ENCODE measurements at places on chromosomes 1 and 21.

DNA sequence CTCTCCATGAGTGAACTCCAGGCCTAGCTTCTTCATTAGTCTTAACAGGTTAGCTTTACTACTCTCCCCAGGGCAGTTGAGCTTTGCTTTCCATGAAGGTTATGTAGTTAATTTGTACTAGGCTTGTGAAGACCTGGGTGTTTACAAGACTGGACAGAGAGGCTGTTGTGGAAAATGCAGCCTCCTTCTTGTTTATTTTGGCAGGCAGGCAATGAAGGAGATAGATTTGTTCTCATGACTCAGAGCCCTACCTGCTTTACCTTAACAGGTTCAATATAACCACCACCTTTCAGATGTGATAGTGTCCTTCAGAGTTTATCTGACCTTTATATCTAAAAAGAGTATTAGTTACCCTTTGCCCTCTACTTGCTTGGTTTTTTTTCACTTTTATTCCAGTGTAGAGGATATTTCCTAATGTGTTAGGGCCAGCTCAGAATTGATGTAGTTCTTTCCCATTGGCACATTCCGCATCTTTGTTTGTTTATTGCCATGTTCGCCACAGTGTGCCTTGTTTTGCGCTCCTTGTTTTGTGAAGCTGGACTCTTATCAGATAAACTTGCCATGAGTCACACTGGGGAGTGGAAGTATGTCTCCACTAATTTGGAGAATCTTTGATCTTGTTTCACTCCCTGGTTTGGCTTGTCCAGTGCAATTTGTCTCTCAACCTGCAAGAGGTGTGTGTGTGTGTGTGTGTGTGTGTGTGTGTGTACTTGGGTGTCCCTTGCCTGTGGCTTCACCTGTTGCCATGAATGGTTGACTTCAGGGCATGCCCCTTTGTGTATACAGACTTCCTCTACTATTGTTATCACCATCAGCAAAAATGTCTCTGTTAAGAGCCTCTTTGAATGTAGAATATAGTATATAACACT lies 87.4 kb upstream of the MACF1 start:
- no peak for DNase-seq

DNA sequence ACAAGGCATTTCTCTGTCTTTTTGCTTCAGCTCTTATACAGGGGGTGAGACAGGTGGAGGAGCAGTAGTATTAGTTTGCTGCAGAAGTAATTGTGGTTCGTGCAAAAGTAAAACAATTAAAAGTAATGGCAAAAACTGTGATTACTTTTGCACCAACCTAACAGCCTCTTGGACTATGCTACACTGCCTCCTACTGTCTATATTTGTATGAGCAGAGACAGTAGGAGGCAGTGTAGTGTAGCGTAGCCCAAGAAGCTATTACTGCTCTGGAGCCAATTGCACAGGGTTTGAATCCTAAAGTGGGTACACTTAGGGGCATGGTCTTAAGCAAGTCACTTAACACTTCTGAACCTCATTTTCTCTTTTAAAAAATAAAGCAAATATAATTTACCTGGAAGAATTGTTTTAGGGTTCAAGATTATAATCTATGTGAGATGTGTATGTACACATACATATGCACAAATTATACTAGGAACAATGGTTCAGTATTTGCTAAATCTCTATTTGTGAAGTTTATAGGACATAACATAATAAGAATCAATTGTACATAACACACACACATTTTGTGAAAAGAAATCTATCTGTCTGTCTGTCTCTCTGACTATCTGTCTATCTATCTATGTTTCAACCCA lies 103.8 kb downstream of the BRINP3 start:
- DNase-seq = no peak

DNA sequence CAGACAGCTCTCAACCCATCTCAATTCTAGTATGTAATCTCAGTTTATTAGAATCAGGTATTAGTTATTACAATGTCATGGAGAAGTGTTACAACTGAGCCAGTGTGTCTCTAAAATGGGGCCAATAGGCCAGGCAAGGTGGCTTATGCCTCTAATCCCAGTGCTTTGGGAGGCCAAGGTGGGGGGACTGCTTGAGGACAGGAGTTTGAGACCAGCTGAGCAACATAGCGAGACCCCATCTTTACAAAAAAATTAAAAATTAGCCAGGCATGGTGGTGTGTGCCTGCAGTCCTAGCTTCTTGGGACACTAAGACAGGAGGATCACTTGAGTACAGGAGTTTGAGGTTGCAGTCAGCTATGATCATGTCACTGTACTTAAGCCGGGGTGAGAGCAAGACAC lies 104.9 kb downstream of the BCAR3 start:
- DNase-seq = no peak

- DNase-seq = no peak
Observed at GRCh38 chr1:157238585-157238984, 100.4 kb upstream of the ETV3 start.

DNA sequence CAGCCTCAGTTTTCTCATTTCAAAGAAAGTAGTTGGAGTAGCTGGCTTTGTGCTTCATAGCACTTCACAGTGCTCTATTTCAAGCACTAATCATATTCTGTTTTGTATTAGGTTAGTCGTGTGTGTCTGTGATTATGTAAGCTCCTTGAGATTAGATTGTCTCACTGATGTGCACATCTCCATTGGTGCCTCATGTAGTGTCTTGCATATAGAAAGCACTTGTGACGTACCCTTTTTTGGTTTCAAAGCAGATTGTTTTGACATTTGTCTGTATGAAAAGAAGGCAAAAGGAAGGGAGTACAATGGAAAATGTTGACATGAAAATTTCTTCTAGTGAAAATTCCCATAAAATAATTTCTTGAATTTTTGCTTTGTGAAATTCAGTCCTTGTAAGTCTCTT lies 13.9 kb downstream of the BTBD8 start:
- no peak for DNase-seq

- no peak for DNase-seq
Observed at GRCh38 chr1:160097151-160097910, 1.1 kb downstream of the IGSF8 start.

DNA sequence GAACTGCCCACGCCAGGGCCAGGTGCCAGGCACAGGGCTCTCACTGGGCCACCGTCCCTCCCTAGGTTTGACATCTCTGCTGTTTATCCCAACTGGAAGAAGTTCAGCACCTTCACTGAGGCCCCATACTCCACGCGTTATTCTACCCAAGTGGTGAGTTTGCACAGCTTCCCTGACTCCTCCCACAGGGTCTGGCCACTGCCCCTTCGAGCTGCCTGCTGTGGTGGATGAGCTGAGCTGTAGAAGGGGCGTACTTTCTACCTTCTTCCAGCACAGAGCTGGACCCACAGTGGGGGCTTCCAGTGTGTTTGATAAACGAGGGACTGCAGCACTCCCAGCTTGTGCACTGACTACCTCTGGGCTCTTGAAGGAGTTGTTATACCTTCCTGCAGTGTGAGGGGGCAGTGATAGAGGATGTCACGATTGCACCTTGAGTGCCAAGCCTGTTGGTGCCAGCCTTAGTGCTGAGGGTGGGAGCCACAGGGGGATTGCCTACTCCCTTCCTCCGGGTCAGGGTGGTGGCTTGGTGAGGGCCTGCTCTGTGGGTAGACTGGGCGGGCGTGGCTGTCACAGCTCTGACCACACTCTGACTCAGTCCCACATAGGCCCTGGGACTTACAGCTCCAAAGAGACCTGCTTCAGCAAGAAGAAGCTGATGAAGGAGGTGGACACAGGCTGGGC lies 5.9 kb upstream of the TTC22 start:
- DNase-seq = no peak

DNA sequence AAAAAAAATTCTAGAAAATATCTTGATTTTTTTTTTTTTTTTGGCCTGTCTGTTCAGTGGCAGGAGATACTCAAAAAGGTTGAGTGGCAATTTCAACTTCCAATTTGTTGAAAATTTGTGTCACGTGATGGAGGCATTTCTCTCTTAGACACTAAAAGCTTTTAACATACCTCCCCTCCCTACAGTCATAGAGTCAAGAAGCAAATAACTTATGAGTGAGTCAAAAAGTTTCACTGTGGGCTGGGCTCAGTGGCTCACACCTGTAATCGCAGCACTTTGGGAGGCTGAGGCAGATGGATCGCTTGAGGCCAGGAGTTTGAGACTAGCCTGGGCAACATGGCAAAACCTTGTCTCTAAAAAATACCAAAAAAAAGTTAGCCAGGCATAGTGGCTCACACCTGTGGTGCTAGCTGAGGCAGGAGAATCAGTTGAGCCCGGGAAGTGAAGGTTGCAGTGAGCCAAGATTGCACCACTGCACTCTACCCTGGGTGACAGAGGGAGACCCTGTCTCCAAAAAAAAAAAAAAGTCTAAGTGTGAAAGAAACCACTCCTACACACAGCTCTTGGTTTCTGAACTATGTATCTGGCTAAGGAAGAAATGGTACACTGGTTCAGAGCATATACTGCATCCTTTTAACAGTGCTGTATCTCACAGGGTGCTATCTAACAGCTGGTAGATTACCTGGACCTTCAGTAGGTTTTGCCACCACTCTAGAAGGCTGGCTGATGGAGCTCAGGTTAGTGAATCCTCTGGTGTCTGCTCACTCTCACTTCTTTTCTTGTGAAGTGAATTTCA lies 11.6 kb upstream of the BSDC1 start:
- no peak for DNase-seq

DNA sequence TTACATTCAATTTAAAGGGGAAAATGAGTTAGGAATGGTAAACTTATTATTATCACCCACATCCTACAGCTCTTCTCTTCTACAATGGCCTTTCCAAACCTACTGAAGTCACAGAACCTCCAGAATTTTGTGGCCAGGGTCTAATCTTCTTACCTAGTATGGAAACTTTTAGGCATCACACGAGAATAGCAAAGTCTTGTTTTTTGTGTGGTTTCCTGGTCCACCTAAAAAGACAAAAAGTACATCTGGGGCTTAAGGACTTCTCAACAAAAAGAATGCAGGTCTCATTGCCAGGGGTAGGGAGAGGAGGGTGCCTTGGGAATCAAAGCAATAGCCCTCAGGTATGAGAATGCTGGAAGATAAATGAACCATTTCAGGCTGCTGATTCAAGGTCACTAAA lies 345.3 kb downstream of the LMX1A start:
- no peak for DNase-seq

DNA sequence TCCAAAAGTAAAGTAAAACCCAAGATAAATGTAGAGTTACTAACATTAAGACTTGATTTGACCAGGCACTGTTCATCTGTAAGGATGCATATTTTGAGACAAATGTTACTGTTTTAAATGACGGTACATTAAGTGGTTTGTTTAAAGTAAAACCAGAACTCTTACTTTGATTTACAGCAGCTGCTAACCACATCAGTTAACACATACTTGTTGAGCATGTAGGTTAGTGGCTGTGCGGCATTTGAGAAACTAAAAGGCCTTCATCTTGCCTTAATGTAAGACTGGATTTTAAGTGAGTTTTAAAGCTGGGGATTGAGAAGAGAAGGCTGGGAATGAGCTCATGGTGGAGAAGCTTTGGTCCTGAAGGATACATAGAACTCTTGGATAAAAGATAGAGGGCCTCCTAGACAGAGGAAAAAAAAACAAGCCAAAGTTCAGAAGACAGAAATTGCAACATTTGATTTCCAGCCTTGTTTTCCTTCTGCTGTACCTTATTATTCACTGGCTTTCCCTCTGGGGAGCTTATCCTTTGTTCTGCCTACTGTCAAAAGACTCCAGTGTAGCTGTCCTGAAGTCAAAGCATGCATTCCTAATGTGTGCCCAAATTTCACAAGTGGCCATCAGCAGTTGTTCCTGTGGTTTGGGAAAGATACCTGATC lies 66.6 kb downstream of the MTR start:
- no peak for DNase-seq

DNA sequence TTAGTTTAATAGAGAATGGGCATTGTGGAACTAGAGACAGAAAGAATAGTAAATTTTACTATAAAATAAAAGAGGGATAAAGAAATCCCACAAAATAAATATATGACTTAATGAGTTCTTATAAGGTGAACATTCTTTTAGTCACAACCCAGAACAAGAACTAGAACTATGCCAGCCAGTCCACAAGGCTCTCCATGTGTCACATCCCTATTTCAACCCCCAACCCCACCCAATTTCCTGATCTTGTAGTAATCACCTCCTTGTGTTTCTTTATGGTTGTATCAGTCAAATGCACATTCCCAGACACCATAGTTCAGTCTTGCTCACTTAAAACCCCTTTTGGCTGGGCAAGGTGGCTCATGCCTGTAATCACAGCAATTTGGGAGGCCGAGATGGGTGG lies 662.3 kb upstream of the CAMK1G start:
- DNase-seq = no peak

DNA sequence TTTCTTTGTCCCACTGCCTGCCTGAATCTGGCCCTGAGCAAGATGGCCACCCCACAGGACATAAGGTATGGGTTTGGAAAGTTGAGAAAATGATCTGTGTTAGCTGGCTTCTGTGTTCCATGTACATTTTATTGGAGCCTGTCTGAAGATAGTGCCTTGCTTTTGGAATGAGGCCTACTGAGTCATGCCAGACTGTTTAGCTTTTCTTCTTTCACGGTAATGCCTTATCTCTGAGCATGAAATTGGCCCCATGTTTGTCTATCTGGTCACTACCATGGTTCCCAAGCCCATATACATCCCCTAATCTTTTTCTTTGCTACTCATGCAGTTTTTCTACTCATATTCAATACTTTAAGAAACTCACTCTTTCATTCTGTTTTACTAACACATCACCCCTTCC lies 85.1 kb upstream of the LMO4 start:
- no peak for DNase-seq

GRCh38 chr1:231694465-231695077 lies 68.0 kb downstream of the DISC1 start:
- DNase-seq = no peak

DNA sequence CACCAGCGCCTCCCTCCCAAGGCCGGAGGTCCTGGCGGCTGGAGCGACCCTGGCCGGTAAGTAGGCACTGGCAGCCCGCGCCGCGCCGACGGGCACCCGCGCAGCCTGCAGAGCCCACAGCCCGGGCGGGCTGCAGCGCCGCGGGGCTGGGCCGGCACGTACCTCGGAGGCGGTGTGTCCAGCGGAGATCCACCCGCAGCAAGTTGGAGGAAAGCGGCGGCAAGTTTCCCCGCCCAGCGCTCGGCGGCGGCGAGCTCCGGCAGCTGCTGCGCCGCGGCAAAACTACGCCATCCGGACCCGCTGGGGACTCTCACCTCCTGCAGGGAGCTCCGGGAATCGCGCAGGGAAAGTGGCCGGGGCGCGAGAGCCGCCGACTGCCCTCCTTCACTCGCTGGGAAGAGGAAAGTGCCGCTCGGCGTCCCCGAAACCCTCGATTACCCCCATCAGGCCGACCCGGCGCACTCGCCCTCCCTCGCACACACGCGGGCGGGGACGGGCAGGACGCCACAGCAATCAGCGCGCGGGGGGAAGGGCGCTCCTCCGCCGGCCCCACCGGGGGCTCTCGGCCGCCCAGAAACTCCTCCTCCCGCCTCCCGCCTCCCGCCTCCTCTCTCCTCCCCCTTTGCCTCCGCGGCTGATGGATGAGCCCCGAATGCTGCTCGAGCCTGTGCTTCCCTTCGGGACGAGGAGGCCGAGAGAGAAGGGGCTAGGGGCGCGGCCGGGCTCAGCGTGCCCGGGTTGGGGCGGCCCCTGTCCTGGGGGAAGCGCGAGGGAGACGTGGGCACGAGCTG lies at the start of gene TGFBR3:
Gene TGFBR3, minus strand, starts transcription at position 436 of the 791 bp plus-strand sequence. CDS start 24,620 bp downstream, outside the sequence.
- DNase-seq = peak; percentile 42

GRCh38 chr1:6757719-6758435 lies 27.4 kb upstream of the CAMTA1 start:
- no peak for DNase-seq

Data from stimulated activated naive B cell treated with anti-CD40 and anti-IgM and Interleukin-4, amounts not matched to agents 10 μg/mL and 1 μg/mL and 100 μg/mL, for 72 hours (primary cell).